Kidney (tissue), 22 donors: ENCODE measurements at places on chromosomes 6 and 20. TPM values are rescaled to one million over a fixed set of nuclear protein-coding genes. Genes with fewer than 3 reads are reported as not detected.

The BFSP1 gene
- 2.1 TPM for polyA plus RNA-seq

The NMBR gene
- polyA plus RNA-seq, result not detected

The ANKRD60 gene
- polyA plus RNA-seq, result not detected

The PRDM13 gene
- not detected for polyA plus RNA-seq

The PPP1R14C gene
- polyA plus RNA-seq, result 6.5 TPM

The MRPS10 gene
- polyA plus RNA-seq, result 39.6 TPM
